NCI-H2081 treated with DMSO at 0.1 percent for 48 hours (cell line): ENCODE measurements at places on chromosomes 11 and 22.

DNA sequence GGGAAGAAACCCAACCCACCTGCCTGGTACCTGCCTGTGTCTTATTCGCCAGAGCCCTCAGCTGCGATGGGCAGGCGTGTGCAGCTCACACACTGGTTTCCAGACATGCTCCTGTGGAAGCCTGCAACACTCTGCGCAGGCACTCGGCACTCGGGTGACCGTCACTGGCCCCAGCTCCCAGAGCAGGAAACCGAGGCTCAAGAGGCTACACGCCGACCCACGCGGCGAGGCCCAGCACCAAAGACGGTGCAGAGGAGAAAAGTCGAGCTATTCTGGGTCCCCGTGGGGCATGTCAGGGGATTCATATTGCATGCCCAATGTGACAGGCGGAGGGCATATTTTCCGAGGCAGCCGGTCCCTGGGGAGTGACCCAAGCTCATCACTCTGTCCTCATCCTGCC, 11.6 kb upstream of the FGF19 start:
- DNase-seq = no peak

GRCh38 chr22:38171927-38172831, 9.5 kb downstream of the PLA2G6 start:
- no peak for DNase-seq

GRCh38 chr22:46586531-46587011, 33.6 kb upstream of the GRAMD4 start:
- DNase-seq = no peak

- DNase-seq = no peak
These were observed 53.2 kb downstream of the CHRDL2 start for GRCh38 chr11:74678041-74678440.

DNA sequence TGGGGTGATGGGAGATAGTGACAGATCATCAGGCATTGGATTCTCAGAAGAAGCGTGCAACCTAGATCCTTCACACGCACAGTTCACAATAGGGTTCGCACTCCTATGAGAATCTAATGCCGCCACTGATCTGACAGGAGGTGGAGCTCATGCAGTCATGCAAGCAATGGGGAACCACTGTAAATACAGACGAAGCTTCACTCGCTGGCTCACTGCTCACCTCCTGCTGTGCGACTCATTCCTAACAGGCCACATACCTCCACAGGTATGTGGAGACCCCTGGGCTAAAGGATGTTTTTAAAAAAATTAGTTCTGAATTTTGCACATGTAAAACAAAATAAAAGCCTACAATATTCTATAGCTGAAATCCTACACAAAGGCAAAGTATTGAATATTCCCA, 20.5 kb upstream of the TEAD1 start:
- DNase-seq = no peak
